ENCODE measurements at places on chromosomes 3 and 15. TPM values are rescaled to one million over a fixed set of nuclear protein-coding genes. Genes with fewer than 3 reads are reported as not detected.

Gene SIDT1
- 14.6 TPM for total RNA-seq

Gene PDCD6IP
- total RNA-seq, result 127 TPM

Gene FHIT
- total RNA-seq, result 22.7 TPM

DNA sequence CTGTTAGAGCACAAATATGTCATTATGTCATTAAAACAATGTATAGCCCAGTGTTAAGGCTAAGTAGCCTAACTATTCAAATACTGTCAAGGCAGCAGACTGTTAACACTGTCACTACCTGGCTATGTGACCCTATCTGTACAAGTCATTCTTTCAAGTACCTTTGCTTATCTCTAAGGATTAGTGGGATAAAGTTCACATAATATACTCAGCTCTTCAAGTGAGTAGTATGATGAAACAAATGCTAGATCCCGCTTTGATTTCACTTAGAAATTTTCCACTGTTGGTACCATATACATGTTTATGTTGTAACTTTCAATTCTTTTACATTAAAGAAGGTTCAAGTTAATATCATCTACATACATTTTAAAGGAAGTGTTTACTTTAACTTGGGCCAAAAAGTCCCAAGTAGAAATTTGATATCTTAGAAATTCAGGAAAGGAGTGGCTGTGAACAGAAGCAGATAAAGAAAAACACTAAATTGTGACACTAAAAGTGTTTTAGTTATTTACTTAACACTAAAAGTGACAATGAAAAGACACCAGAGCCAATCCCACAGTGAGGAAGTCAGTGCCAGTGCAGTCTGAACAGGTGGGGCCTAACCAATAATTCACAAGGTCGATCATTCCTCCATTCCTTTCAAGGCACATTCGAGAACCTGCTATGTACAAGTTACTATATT is 4.8 kb upstream of the RFX7 start:
- no peak for DNase-seq

DNA sequence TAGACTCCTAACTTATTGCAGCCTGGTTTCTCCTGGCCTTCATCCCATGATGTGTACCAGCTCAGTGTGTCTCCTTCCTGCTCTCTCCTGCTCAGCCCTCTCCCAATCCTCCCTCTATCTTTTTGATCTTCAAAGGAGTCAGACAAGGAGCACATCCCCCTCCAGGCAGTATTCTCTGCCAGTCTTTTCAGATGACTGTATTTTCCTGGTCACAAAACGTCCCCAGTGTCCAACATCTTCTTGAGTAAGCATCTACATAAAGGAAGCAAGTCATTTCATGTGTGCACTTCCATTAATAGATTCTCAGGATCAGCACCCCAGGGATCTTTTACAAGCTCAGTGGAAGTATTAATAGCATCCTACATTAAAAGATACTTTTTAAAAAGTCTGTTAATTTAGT is 148.9 kb upstream of the THBS1 start:
- DNase-seq, result no peak

DNA sequence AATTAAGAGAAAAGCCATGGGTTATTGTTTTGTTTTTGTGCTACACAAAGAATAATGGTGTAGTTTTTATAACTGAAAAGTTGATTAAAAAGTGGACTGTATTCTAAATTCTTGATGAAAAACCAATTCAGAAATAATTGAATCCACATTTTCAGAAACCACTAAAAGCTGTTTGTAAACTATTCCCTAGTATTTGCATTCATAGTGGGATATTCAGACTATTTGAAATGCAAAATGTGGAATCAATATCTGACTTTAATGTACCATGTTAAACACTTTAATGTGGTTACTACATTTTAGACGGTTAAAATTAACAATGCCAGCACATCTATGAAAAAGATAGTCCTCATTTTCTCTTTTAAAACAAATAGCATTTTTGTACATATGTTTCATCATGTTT is 104.6 kb downstream of the ZIC4 start:
- no peak for DNase-seq

- no peak for DNase-seq
Observed at GRCh38 chr3:140599009-140599408, 78.9 kb upstream of the TRIM42 start.

Measured in activated naive CD4-positive, alpha-beta T cell treated with anti-CD3 and anti-CD28 coated beads for 36 hours (primary cell).